ENCODE measurements at places on chromosomes 5 and 9.
A peak's percentile ranks its signal among the peaks of the same experiment; 100 is the strongest.

DNA sequence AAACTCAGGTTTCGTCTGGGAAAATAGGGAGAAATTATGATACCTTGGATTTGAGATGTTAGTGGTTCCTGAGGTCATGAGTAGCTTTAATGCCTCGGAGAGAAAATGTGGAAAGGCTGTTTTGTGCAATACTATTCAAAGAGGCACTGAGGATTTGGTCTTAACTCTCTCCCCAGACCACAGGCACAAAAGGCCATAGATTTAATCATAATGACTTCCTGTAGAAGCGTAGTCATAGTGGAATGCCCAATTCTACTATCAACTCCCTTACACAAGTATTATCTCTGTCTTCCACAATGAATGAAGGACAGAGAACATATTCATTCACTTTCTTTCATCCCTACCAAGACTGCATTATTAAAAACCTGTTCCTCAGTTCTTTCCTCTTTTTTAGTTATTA is 153.0 kb upstream of the FTMT start:
- no peak for DNase-seq

DNA sequence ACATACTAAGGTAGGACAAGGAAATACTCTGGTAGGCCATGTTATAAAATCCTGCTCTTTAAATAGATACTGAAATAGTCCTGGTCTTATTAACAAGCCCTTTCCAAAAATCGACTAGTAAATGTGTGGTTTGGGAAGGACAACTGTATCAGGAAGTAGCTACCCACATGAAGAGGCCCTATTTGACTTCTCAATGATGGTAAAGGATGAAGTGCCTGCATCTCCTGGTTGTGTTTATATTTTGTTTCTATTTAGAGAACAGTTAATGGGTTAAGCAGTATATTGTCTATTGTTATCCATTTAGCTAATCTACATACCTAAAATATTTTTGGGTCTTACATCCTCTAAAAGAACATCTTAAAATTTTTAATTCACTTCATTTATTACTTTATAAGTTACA is 12.5 kb downstream of the GDF9 start:
- no peak for DNase-seq

GRCh38 chr5:160280384-160281095 is 31.8 kb downstream of the CCNJL start:
- DNase-seq: no peak

GRCh38 chr5:112084149-112084548 is 327.2 kb upstream of the NREP start:
- DNase-seq: no peak

DNA sequence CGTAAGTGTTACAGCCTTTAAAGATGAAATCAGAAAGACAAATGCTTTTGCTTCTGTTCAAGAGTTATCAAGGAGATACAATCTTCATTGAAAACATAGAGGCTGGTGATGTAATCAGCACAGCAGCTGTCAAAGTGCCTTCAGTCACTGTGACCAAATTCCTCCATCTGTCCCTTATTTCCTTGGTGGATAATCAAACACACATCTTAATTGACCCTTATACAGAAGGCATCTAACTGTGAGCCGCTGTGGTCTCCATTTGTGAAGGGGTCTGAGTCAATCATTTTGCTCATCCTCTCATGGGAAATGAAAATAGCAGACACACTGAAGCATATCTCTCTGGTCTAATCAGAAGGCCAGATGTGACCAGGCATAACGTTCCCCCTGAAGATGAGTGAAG is 130.1 kb upstream of the TLR4 start:
- DNase-seq: no peak

DNA sequence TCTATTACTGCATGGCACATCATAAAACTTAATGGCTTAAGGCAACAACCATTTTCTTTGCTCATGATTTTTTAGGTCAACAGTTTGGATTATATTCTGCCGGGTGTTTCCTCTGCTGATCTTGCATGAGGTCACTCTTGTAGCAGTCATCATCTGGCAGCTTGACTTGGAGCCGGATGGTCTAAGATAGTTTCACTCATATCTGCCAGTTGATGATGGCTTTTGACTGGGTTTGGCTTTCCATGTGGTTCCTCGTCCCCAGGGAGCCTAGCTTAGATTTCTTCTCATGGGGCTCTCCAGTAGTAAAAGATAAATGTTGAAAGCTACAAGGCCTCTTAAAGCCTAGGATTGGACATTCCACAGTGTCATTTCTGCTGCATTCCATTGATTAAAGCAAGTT is 27.4 kb downstream of the LNPEP start:
- DNase-seq: no peak

- no peak for DNase-seq
These were observed 561.2 kb upstream of the C9orf72 start for GRCh38 chr9:28134446-28134976.

GRCh38 chr5:69526660-69527059 is 33.3 kb upstream of the GTF2H2C start:
- DNase-seq: no peak

DNA sequence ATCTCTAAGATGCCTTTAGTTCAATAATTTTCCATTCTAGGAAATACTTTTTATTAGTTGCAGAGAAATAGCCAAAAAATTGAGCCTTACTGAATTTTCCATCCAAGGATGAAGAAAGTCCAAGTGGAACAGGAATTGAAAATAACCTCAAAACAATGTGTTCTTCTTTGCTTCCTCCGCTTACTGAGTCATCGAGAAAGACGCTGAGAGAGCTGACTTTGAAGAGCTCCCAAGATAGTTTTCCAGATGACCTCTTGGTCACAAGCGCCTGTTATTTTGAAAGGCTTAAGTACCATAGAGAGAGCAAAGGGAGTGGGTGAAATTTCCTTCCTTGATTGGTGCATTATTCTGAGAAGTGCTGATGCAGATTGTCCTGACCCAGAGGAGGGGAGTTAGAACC is 253.5 kb upstream of the ATP10B start:
- no peak for DNase-seq

- DNase-seq: no peak
These were observed 100.1 kb upstream of the LRRTM2 start for GRCh38 chr5:138975098-138975847.

- no peak for DNase-seq
These were observed 350.8 kb downstream of the NFIB start for GRCh38 chr9:13963005-13963653.

DNA sequence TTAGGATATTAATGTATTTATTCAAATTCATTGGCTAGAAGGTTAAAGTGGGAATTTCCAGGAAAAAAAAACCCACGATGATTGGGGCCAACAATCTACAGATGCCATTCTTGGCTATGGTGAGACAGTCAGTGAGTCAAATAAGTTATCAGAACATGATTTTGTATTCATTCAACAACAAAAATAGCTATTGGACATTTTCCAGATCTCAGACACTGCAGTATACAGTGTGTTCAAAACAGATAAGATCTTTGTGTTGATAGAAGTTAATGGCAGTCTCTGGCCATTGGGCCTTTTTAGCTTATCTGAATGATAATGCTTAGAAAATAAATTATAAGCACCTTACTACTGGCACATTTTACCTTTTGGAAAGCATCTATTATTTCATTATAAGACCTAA is 547.7 kb downstream of the MAT2B start:
- no peak for DNase-seq

- DNase-seq: no peak
These were observed 369.2 kb upstream of the CCNH start for GRCh38 chr5:87781976-87782375.

DNA sequence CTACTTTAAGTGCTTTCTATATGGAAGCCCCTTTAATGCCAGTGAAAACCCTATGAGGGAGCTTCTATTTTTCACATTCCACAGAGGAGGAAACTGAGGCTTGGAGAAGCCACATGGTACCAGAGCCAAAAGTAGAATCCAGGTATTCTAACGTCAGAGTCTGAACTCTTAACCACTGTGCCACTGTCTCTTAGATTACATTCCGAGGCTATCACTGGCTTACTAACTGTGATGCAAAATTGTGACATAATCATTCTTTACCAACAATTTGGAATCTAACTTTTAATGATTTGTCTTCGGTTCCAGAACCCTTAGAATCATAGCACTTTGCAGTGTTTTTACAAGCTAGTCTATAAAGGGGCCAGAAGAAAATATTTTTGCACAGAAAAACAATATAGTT is 59.2 kb downstream of the SLC1A3 start:
- DNase-seq: no peak

DNA sequence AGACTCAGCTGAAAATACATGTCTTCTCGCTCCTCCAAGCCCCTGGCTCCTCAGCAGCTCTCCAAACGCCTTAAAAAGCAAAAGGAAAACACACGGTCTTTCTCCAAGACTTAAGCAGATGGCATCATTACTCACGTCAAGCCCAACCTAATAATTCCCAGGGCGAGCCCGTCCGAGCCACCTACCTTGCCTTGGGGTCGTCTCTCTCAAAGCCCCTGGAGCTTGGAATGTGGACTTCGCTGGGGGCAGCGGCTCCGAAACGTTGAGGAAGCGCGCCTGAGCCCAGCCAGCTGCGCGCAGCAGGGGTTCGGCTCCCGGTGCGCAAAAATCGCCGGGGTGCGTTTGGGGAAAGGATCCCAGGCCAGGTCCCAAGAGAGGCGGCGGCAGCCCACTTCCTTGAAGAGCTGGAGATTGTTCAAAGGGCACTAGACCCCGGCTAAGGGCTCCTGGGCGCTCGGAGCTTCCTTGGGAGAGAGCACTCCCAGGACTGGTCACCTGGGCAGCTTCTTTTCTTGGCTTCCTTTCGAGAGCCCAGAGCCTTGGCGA is 395 bp downstream of the DRD1 start:
- DNase-seq: no peak

DNA sequence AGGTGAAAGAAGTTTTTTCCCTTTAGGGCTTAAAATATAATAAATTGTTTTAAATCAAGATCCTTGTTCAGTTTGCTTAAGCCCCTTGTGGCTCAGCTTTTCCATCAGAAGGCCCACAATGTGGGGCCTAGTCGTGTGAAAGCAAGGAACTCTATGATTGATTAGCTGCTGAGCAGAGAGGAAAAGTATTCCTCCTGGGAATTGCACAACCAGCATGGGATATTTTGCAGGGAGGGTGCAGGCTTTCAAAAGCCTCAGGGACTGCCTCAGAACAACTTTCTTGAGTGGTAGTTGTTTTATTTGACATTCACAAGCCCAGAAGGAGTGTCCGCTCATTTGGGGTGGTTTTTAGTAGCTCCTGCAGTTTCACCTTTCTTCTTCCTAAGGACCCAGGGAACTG is 19.8 kb downstream of the TTC23L start:
- DNase-seq: no peak

- DNase-seq: no peak
These were observed 222.7 kb downstream of the PBX3 start for GRCh38 chr9:125969868-125970267.

- no peak for DNase-seq
These were observed 13.7 kb downstream of the OR1J1 start for GRCh38 chr9:122463828-122464632.

DNA sequence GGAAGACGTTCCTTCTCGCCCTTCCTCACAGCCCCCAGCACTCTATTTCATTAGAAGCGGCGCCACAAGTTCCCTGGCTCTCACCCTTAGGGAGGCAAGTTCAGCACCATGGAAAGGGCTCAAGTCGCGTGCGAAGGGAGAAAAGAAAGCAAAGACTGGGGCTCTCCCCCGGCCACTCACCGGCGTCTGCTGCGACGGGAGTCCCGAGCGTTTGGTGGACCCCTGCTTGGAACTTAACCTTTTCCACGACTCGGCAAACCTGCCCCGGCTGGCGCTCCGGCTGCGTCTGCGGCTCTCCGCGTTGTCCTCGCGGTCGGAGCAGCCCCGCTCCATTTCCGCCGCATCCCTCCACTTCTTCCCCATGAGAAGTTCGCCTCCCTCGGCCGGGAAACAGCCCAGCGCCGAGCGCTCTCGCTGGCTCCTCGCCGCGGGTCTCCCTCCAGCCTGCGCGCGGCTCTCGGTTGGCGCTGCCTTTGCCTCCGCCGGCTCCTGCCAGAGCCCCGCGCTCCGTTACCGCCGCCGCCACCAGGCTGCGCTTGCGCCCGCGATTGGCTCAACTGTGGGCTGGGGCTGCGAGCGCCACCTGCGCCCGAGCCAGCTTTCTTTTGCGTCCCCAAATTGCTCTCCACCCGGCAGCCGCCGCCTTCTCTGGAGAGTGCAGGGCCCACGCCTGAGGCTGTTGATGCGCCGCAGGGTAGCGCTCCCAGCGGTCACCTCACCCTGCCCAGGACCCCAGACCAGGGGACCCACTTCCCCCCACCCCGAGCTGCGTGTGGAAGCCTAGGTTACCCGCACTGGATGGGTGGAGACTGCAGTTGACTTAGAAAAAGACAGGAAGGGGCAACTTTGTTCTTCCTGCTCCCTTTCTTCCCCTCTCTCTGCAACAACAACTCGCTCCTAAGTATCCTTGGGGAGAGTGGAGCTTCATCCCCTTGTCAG is 321.6 kb downstream of the CEMIP2 start:
- DNase-seq: peak; percentile 0

- DNase-seq: no peak
These were observed 7.8 kb downstream of the ZFP62 start for GRCh38 chr5:180853121-180853847.

DNA sequence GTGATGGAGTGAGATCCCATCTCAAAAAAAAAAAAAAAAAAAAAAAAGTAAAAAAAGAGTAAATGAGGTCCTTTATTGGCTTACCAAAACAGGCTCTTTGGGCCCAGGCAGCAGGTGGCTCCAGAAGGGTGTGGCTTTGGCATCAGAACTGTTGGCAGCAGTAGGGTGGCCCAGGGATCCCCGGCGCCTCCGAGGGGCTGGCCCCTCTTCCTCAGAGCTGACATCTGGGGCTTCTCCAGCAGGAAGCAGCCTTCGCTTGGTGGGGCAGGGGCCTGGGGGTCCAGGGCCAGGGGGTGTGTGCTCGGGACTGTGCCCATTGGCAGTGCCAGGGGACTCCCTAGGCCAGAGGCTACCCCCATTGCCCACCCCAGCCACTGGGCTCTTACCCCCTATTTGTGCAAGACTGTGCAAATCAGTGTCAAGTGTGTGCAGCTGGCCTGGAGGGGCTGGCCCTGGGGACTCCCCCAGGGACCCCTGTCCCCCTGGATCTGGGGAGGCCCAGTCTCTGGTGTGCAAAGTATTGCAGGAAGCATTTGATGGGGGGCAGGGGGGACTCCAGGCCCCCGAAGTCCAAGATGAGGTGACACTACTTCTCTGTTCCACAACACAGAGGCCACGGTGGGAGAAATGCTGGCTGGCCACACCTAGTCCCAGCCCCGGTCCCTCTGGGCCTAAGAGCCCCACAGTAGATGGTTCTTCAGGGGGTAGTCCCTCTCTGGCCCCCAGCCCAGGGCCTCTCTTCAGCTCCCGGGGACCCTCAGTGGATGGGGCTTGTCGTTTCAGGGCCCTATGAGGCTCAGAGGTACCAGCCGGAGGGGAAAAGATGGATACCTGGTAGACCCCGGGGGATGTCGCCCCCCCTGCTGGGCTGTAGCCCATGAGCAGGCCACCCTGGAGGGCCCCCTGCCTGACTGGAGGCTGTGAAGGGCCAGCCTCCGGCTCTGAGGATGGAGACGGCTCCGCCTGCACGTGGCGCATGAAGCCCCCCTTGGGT is 4.7 kb upstream of the STOML2 start:
- no peak for DNase-seq

- no peak for DNase-seq
These were observed 315.5 kb upstream of the RGMB start for GRCh38 chr5:98458004-98458403.
